ENCODE measurements at places on chromosomes 2 and 18.

- no peaks in the 10 kb centered on the region for H3K4me1 ChIP-seq
- no peak for DNase-seq
- no peak within 1 kb of the TSS for H3K4me3 ChIP-seq
- no peaks in the 10 kb centered on the region for H3K36me3 ChIP-seq
- H3K27me3 ChIP-seq: no peaks in the 10 kb centered on the region
These were observed at the start of gene ALLC for GRCh38 chr2:3657881-3658280. Gene ALLC (plus strand): TSS chr2:3658200. CDS start chr2:3671158, 12,958 bp downstream.

DNA sequence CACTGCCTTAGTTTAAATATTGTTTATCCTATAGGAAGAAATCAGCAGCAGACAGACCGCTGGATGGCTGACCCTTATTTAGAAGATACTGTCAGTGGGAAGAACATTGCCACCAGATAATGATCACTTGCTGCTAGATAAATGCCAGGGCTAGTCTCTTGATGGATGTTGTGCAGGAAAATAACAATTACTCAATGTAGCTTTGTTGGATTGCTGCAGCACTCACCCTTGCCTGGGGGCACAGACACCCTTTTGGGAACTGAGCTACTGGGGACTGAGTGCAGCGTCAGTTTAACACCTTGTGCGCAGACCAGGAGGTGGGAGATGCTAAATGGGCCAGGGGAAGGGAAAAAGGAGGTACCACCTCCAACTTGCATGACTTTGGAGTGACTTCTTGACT lies 64.2 kb upstream of the CAPN13 start:
- H3K36me3 ChIP-seq: no peaks in the 10 kb centered on the region
- H3K27me3 ChIP-seq: peaks cover 2% of the 10 kb centered on the region
- peaks cover 6% of the 10 kb centered on the region for H3K4me1 ChIP-seq
- DNase-seq: no peak
- H3K27ac ChIP-seq: no peak overlapping the region
- no peak overlapping the region for H3K4me3 ChIP-seq

- peaks cover 12% of the 10 kb centered on the region for H3K27me3 ChIP-seq
- no peak overlapping the region for H3K27ac ChIP-seq
- no peak for DNase-seq
- H3K4me1 ChIP-seq: no peaks in the 10 kb centered on the region
These were observed 77.7 kb upstream of the APCDD1 start for GRCh38 chr18:10376731-10377130.

GRCh38 chr2:84160453-84160852 lies 298.6 kb downstream of the SUCLG1 start:
- no peak for DNase-seq
- H3K36me3 ChIP-seq: no peaks in the 10 kb centered on the region
- no peaks in the 10 kb centered on the region for H3K4me1 ChIP-seq
- H3K4me3 ChIP-seq: no peak overlapping the region
- no peaks in the 10 kb centered on the region for H3K27me3 ChIP-seq

GRCh38 chr2:113186433-113186796 lies 12.6 kb downstream of the PSD4 start:
- H3K27me3 ChIP-seq: no peaks in the 10 kb centered on the region
- peaks cover 54% of the 10 kb centered on the region for H3K4me1 ChIP-seq
- no peak overlapping the region for H3K4me3 ChIP-seq
- H3K36me3 ChIP-seq: peaks cover 77% of the 10 kb centered on the region

DNA sequence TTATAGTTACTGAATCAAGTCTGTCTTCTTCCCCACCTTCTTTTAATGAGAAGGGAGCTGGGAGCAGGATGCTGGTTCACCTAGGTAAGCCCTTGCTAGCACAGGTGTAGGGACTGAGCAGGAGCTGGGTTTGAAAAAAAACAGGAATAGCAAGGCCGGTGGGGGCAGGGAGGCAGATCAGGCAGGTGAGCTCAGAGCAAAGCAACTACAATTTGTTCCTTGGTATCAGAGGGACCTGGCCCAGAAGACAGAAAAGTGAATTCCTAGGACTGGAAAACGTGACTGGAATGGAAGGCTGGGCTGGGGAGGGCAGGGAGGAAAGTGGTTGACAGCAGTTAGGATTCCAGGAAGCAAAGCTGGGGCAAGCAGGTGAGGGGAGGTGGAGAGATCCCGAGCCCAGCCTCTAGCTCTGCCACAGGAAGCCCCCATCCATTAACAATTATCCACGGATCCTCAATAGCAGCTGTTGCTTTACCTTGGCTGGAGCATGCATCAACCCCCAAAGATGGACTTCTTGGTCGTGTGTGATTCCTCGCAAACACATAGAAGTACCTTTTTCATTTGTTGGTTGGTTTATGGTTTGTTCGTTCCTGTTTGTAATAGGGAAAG lies 118.4 kb downstream of the LNPK start:
- H3K27ac ChIP-seq: no peak overlapping the region
- H3K4me3 ChIP-seq: no peak overlapping the region
- H3K36me3 ChIP-seq: no peaks in the 10 kb centered on the region
- peaks cover 2% of the 10 kb centered on the region for H3K27me3 ChIP-seq
- DNase-seq: no peak
- no peaks in the 10 kb centered on the region for H3K4me1 ChIP-seq

DNA sequence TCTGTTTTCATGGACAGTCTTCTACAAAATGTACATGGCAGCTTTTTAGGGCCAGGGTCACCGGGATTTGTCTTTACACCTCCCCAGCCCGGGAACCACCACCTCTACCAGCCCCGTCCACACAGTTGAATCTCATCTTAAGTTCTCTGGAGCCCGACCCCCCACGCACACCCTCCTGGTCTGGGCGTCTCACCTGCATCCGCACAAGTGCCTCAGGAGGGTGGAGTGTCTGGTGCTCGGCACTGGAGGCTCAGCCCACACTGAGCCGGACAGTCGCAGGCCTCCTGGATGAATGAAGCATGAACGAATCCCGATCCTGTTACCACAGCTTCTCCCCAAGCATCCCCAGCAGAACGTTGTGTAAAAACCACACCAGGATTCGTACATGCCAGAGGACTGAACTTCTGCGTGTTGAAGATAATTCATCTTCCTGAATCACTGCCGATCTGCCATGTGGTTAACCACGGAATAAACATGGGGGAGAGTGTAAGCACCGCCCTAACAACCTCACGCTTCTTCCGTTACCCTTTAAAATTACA lies 162.0 kb downstream of the RTP5 start:
- peaks cover 22% of the 10 kb centered on the region for H3K4me1 ChIP-seq
- peak overlapping the region; percentile 27 for H3K4me3 ChIP-seq
- H3K27me3 ChIP-seq: peaks cover 62% of the 10 kb centered on the region
- no peak overlapping the region for H3K27ac ChIP-seq

GRCh38 chr18:22033085-22033484 lies 136.3 kb upstream of the GATA6 start:
- no peak overlapping the region for H3K27ac ChIP-seq
- H3K4me1 ChIP-seq: no peaks in the 10 kb centered on the region
- H3K4me3 ChIP-seq: no peak overlapping the region
- H3K36me3 ChIP-seq: no peaks in the 10 kb centered on the region

GRCh38 chr2:33735096-33735495 lies 136.0 kb upstream of the FAM98A start:
- H3K36me3 ChIP-seq: no peaks in the 10 kb centered on the region
- H3K27me3 ChIP-seq: no peaks in the 10 kb centered on the region
- H3K4me3 ChIP-seq: no peak overlapping the region

All from activated T-helper 2 cell treated with anti-CD3 and anti-CD28 coated beads, Interferon-gamma antibody, Interleukin-2, Interleukin-4, amounts not matched to agents 10 μg/mL and 5 μg/mL and 100 μg/mL, durations not matched to agents 14 hours and 24 hours and 36 hours (primary cell).